ENCODE measurements at places on chromosomes 1 and 21.

DNA sequence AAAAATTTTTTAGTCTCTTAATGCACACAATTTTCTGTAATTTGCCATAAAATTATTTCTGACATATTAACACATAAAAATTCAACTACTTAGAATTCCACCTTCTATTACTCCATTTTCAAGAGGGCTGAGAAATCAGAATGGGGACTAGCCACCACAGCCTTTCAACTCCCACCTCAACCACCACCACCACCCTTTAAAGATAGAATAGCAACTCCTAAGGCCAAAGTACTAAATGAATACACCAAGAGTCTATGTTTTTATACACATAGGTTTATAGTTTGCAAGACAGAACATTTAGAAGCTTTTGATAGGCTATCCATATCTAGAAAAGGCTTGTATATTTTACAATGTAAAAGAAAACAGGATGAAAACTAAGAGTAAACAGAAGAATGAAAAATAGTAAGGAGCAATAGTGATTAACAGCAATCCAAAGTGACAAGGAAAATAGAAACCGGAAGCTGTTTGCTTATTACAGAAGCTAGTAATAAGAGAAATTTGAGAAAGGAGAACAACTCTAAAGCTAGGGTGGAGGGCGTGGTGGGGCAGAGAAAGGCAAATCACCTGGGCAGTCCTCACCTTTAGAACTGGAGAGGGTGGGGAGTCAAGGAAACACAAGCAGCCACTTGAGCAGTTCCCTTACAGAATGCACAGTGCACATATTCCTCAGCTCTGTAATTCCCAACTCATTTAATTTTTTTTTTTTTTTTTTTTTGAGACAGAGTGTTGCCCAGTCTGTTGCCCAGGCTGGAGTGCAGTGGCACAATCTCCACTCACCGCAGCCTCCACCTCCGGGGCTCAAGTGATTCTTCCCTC lies 27.7 kb downstream of the EPS15 start:
- DNase-seq = no peak

- DNase-seq = no peak
Measured at GRCh38 chr1:234780112-234780511, 170.1 kb upstream of the IRF2BP2 start.

GRCh38 chr1:245124644-245125043 lies 30.1 kb upstream of the KIF26B start:
- no peak for DNase-seq

DNA sequence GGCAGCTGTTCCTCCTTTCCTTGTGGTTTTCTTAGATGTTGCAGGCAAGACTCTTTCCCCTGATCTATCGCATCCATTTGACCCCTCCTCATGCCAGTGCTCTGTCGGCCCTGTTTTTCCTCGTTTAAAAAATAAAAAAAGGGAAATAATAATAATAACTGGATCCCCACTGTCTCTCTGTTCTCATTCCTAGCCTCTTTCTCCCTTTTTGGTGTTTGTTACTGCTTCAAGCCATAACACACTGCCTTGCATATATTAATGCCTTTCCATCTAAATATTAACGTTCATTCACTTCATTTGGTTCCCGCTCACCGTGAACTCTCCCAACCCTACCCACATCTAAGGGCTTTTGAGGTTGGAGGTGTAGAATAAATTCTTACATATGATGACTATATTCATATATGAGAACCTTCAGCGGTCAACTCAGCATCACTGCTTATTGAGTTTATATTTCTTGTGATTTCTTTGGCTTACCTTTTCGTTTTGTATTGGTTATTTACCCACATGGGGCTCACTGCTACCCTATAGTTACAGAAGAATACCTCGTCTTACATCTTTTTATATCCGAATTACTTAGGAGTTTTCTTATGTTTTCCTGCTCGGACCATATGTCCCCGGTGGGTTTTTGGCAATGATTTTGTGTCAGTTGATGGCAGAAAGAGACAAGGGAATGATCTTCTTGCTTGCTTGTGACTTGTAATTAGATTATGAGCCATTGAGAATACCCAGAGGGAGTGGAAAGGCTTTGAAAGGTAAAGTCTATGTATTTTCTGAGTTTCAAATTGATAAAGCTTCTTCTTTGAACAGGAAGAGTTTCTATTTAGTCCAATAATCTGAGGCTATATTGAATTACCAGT lies 805 bp downstream of the ATG4C start:
- DNase-seq = peak; percentile 19

Data from activated naive CD4-positive, alpha-beta T cell treated with anti-CD3 and anti-CD28 coated beads, Interleukin-2, amount 50 U/mL, for 72 hours (primary cell).